ENCODE measurements at places on chromosomes 2 and 18.

DNA sequence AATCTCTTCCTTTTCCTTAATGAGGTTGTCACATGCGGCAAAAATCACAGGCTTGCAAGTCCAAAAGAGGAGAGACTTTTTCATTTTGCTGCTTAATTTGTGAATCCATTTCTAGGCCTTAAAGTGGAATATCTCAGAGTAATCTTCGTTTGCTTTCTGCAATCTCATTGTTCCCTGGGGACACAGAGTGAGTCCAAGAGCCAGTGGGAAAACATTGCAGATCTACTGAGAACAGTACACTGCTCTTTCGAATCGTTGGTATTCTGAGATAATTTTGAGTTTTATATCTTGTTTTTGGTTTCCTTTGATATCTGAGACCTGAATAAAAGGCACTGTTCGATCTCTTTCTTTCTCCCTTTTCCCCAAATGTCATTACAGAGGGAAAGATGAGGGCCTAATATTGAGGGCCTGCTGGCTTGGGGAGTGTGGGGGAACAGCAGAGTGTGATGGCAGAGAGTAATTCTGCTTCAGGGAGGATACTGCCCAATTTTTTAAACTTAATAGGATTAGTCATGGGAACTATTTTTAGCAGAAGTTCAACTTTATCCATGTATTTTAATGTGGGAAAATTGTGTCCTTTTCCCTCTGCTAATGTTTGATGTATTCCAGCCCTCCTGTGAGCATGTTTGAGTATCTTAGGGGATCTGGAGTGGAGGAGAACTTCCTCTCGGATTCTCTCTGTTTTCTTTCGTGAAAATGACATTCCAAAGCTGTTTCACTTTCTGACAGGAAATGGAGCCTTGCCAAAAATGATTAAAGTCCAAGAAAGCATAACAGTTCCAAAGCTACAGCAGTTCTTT, 418.2 kb upstream of the ZEB2 start:
- DNase-seq = peak; percentile 97

- DNase-seq = no peak
Observed at GRCh38 chr2:235045336-235045972, 93.6 kb downstream of the SH3BP4 start.

DNA sequence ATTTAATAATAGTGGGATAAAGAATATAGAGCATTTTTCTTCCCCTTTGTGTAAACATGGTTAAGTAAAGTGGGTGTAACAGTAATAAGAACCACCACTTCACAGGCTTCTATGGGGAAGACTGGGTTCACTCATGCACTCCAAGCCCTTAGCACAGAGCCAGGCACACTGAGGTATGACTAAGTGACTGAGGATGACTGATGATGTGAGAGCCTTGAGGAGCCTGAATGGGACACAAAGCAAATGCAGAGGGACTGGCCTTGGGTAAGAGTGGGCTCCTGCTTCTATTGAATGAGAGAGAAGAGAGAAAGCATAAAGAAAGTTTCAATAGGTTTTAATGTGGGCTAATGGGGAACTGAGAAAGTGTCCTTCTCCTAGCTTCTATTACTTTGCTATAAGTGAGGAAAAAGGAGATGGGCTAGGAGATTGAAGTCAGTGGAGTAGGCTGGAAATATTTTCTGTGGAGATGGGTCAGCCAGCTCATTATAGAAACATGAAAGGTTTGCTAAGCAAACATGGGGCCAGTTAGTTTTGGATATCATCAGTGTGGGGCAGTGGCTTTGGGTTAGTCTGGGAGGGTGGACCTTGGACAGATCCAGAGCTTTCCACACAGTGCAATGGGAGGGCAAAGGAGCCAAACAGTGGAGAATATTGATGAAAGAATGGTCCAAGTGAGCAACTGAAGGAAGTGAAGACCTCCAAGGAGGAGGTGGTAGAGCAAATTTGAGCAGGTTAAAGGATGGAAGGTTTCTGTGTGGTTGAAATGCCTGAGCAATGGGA, 20.6 kb downstream of the IL1F10 start:
- DNase-seq = no peak

GRCh38 chr2:1698188-1698945, 45.9 kb downstream of the PXDN start:
- no peak for DNase-seq

- no peak for DNase-seq
Observed at GRCh38 chr2:27354597-27354927, 2.0 kb downstream of the GTF3C2 start.

DNA sequence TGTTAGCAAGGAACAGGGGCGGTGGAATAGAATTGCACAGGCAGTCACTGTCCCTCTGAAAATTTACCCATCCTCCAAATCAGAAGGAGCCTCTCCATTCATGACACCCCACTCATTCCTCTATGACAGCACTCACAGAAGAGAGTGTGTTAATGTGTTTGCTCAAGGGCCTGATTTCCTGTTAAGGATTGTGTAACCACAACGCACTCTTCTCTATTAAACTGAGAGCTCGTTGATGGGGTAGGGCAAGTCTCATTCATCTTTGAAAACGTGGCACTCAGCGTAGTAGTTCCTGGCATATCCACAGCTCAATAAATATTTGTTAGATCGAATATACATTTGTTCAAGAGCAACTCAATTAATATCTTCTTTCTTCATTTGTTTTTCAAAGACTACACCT, 106.4 kb downstream of the VAPA start:
- peak; percentile 54 for DNase-seq

- no peak for DNase-seq
Observed at GRCh38 chr18:48702346-48703027, 163.7 kb downstream of the CTIF start.

- DNase-seq = no peak
Observed at GRCh38 chr2:170300993-170301392, 123.0 kb downstream of the MYO3B start.

GRCh38 chr2:28305202-28305601, 87.5 kb upstream of the FOSL2 start:
- DNase-seq = no peak

Data from EH (cell line).